ENCODE measurements at places on chromosomes 7 and 10.

- no peak for DNase-seq
These were observed 616.4 kb upstream of the MGMT start for GRCh38 chr10:128850647-128851046.

GRCh38 chr10:79331226-79331625, 16.0 kb upstream of the PPIF start:
- no peak for DNase-seq

DNA sequence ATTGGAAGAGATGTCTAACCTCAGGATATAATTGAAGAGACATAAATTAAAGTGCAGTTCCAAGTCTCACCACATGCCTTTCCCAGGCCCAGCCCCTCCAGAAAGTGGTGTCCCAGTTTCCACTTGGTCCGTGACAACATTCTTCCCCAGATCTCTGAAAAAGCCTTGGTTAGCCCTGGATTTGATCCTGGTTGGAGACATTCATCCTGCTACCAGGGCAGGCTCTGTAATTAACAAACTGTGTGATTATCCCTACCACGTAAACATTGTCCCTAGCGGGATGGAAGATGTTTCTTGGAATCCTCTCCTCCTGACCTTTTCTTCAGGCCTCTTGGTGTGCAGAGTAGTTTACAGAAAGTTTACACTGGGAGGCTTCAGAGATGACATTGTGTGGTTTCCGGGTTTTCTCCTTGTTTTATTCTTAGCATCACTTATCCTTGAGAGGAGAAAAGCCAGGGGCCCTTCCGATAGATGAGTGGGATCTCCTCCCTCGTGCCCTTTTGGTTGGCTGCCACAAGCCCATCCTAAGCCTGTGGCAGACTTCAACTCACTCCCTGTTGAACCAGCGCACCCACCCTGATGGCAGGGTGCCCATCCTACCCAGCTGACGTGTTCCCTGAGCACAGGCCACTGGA, 83.8 kb downstream of the COL13A1 start:
- DNase-seq, result no peak

DNA sequence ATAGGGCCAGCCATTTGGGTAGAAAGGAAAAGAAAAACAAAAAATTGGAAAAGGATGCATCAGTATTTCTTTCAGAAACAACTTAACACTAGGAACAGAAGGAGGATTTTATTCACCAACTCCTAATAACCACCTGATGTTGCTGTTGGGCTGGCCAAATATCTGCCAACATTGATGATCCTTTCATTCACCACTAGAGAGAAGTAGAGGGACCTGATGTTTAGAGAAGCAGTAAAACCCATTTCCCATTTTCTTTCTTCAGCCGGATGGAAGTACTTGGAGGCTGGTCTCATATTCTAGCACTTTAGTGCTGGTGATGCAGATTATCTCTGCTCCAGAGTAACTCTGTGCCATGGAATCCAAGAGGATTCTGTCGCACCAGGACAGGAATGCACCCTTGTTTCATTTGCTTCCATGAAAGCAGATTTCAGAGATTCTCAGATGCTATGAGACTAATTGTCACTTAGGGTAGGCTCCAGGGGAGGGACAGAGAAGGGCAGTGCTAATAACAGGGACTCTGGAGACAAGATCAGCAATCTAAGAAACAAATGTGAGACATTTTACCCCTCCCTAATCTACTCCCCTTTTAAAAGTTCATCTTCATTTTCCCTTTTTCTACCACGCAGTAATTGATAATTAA, 3.1 kb downstream of the KLLN start:
- DNase-seq, result peak; percentile 55

DNA sequence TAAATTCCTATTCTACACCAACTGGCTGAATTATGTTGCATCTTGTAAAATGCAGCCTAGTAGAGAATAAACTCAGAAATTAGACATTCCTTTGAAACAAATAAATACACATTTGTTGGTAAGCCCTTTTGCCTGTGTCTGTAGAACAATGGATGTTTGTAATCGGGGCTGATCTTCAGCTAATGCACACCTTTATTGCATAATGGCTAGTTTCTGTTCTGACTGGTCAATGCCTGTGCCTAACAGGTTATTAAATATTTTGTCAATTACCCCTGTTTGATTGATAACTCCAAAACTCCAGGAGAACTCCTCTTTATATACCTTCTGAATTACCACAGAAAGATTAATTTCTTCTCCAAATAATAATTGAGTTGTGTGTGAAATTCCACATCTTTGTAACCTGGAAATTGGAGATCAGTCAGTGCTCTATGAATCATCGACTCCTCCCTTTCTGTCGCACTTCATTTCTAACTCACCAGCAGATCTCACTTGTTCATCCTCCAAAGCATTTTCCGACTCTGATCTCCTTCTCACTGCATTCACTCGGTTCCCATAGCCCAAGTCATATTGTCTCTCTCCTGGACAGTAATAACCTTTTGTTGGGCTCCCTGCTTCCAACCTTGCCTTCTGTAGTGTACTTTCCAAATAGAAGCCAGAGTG, 196.0 kb upstream of the FZD1 start:
- DNase-seq, result no peak

DNA sequence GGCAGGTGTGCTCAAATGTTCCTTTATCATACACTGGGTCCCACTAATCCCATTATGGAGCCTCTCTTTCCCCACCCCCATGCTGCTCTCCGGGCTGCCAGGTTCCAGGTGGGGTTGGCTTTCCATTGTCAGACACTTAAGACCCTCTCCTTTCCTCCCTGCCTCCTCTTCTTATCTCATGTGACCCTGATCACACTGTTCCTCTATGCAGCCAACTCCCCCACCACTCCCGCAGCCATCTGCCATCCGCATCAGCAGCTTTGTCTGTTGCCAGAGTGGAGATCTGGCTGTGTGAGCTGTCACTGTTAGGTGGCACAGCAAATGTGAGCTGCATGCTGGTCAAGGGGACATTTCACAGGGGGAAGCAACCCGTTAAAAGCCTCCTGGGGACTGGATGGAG, 391.4 kb downstream of the TNS3 start:
- no peak for DNase-seq

DNA sequence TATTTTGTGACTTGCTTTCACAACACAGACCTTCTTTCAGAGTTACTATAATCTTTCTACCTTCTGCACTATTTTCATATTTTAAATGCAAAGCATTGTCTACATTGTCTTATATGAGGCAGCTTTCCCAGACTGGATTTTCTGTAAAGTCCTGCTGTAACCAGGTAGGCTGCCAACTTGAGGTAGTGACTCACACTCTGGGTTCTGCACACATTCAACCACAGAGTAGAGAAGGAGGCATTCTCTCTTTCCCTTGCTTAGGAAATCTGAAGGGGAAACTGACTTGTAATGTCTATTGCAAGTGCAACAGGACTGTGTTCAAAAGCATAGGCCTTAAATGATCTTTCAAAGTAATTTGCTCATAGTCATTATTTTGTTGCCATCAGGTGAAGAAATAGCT, 461.4 kb downstream of the GRM8 start:
- DNase-seq, result no peak

DNA sequence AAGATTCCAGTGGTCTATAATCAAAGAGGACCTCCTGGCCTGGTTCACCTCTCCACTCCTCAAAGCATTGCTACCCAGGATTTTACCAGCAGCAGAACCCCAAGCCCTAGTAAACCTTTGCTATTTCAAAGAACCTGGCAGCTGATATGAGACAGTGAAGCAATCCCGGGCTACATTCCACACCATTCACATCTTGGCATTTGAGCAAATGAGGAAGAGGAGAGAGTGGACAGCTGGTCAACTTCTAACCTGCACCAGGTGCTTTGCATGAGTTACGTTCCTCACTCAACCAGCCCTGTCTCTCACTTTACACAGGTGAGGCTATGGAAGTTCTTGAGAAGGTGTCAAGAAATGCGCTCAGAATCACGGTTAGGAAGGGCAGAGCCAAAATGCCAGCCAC, 1.1 kb downstream of the CCDC3 start:
- DNase-seq, result no peak

GRCh38 chr7:7570584-7570983, 3.9 kb downstream of the MIOS start:
- no peak for DNase-seq

- DNase-seq, result no peak
These were observed 1091.4 kb downstream of the CNTNAP2 start for GRCh38 chr7:147207988-147208387.

- DNase-seq, result no peak
These were observed 1.2 kb downstream of the HIPK2 start for GRCh38 chr7:139776486-139777132.
